ENCODE measurements at places on chromosomes 11 and 22.
A peak's percentile ranks its signal among the peaks of the same experiment; 100 is the strongest.

DNA sequence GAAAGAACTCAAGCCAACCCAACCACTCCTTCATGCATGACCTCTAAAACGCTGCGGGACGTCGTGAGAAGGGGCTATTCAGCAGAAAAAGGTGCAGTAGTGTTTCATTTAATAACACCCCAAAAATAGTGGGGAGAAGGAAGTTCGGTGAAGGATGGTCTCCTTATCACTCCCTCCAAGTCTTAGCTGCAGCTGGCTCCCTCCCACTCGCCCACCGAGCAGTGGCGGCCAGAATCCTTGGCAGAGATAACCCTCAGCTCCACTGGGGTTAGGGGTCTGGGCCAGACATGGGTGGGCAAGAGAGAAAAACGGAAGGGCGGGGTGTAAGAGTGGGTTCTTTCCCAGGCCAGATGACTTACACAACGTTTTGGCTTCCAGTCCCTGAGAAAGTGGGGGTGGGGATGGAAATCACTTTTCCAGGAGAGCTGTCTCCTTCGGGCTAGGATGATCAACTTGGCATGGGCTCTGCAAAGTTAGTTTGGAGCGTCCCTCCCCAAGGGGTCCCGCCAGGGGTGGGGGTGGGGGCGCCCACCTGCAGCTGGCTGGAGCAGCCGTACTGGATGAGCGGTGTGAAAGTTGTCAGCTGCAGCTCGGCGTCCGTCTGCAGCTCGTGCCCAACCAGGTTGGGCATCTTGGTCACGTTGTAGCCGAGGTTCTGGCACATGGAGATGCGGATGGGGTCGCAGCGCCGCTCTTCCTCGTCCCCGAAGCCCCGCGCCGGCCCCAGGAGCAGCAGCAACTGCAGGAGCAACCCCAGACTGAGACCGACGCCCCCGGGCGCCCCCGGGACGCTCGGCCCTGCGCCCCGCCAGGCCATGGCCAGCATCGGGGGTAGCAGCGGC lies 705 bp downstream of the FZD4 start:
- no peak for DNase-seq

DNA sequence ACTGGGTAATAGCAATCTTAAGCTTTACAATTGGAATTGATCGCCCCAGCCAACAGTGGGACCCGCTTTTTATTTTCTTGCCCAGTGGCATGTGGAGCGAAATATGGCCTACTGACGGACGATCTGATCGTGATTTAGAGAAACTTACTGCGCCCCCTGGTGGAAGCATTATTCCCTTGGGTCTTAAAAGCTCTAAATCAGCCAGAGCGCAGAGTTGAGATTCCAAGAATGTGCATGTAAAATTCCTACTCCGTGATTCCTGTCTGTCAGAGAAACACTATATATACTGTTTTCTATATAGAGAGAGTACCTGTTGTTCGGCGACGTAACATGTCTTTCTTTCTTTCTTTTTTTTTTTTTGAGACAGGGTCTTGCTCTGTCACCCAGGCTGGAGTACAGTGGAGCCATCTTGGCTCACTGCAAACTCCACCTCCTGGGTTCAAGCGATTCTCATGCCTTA lies 3.7 kb upstream of the DPF2 start:
- DNase-seq: peak; percentile 91

DNA sequence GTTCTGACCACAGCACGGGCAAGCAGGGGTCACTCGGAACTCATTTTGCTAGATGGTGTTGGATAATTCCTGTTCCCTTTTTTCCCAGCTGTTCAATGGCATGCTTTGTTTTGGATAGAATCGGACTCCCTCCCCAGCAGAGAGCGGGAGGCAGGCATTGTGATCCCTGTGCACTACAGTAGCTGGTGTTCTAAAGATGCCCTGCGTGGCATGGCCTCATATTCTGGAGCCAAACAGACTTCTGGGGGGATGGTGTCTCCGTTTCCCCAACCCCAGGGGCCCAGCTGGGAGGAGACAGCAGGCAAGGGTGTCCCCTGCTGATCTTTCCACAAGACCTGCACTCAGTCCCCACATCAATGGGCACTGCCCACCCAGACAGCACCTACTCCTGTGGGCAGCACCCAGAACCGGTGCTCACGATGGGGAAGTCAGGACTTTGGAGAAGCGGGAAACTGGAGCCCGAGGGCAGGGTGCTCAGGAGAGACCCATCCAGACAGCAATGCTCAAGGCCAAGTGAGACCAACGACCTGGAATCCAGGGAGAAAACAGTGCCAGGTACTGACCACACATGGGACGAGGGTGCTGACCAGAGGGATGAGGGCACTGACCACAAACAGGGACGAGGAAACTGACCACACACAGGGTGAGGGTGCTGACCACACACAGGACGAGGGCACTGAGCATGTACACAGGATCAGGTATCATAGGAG lies 934.9 kb downstream of the BRD1 start:
- peak; percentile 41 for DNase-seq

- no peak for DNase-seq
These were observed 30.8 kb downstream of the APLP2 start for GRCh38 chr11:130100381-130101095.

DNA sequence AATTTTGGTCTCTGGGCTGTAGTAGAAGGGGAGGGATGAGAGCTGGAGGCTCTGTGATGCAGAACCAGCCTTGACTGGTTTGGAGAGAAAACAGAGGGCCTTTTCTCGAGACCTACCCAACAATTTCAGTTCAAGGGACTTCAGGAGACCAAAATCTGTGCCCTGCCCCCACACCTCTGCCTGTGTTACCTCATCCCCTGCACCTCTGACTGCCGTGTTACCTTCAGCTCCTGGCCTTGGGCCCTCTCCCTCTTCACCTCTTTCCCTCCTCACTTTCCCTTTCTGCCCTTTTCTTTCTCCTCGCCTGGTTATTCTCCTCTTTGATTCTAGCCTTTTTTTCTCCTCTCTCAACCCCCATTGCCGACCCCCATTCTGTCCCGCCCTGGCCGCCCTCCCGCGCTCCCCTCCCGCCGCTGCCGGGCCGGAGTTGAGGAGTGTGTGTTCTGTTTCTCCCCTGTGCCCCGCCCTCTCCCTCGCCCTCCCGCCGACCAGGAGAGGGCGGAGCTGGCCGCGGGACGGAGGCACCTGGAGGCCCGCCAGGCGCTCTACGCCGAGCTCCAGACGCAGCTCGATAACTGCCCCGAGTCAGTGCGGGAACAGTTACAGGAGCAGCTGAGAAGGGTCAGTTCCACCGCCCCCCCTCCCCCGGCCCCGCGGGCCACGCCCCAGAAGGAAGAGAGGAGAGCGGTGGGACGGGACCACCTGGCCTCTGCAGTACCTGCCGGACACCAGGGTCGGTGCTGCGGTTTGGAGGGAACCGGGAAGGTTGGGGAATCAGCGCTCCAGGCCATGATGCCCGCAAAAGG lies 27.2 kb downstream of the PHLDB1 start:
- peak; percentile 47 for DNase-seq

DNA sequence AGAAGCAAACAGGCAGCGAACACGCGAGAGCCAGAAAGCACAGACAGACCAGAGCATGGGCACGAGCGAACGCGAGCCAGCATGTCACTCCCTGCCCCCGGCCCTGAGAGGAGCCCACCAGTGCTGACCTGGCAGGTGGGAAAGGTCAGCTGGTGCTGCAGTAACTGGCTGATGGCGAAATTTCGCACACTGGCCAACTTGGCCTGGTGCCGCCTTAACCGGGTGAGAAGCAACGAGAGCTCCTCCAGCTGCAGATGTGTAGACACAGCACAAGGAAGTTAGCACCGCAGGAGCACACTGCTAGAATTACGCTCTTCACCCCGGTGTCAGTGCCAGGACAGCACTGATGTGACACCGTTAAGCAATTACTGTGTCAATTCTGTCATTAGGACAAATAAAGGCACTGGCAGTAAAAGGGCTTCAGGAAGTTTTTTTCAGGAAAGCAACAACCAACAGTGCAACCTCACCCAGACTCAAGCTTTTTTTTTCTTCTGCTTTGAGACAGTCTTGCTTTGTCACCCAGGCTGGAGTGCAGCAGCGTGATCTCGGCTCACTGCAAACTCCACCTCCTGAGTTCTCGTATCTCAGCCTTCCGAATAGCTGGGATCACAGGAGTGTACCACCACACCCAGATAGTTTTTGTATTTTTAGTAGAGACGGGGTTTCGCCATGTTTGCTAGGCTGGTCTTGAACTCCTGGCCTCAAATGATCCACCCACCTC lies 76.8 kb downstream of the C11orf58 start:
- peak; percentile 47 for DNase-seq

- DNase-seq: no peak
These were observed 23.6 kb upstream of the CDON start for GRCh38 chr11:126086248-126086647.

- no peak for DNase-seq
These were observed 35.0 kb downstream of the GRIK4 start for GRCh38 chr11:120546312-120547205.

DNA sequence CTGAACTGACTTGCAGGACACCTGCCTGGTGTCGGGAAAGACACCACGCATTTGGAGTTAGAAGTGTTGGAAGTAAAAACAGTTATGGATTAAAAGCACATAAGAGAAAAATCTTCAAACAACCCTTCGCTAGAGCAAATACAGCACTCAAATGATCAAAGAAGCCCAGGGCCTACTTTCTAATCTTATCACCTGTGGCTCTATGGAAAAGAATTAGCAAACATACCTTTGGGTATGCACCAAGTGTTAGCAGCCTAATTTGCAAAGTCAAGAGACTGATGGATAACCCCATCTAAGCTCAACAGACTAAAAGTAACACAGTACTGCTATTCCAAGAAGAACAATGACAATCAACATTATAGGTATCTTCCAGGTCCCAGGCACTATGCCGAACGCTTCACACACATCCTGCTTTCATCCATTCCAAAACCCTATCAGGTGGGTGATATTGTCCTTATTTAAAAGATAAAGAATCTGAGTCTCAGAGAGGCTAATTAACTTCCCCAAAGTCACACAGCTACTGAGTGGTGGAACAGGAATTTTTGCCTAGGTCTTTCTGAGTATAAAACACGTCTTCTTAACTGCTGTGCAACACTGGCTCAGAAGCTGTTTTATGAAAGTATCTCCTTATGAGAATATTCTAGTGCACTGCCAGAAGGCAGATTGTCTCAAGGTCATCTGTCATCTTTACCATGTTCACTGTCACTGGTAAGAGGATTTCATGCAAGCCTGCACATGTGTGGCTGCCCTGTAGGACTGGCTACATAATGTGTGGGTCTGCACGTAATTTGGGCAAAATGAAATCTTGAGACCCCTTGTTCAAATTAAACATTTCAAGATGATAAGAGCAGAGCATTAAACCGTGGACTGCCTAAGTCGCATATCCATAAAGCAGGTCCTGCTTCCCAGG lies 16.4 kb downstream of the SLC1A2 start:
- no peak for DNase-seq

GRCh38 chr11:69431136-69431535 lies 50.3 kb upstream of the LINC01488 start:
- DNase-seq: no peak

GRCh38 chr11:7967826-7968225 lies 2.6 kb upstream of the NLRP10 start:
- no peak for DNase-seq

GRCh38 chr11:70509476-70509875 lies 111.1 kb downstream of the CTTN start:
- DNase-seq: no peak

DNA sequence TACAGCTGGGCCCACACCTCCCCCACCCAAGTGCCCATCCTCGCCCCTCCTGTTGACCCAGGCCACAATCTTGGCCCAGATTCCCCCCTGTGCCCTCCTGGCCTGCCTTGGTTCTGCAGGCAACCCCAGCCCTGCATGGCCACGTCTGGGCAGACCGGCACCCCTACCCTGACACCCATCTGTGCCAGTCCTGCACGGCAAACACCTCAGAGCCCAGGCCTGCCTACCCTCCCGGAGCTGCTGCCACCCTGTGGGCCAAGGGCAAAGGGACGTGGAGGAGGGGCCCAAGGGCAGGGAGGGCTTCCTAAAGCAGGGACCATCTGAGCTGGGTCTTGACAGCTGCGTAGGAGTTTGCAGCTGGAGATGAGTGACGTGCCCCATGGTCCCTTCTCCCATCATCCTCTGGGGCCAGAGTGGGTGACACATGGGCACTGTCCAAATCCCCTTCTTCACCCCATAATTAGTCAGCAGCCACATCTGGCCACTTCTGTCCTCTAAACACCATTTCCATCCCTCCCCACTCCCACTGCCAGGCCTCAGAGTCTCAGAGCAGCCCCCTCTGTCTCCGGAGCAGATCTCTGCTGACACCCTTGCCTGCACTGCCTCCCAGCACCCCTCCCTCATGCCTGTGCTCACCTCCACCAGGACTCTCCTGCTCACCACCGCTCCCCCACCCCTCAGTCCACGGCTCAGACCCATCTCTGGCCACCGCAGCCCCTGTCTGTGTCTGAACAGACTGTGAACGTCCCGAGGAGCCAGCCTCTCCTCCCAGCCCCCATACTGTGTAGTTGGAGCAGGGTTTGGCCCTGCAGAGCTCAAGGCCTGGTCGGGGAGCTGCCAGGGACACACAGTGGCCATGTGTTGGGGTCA lies 35.6 kb upstream of the PPARA start:
- no peak for DNase-seq

DNA sequence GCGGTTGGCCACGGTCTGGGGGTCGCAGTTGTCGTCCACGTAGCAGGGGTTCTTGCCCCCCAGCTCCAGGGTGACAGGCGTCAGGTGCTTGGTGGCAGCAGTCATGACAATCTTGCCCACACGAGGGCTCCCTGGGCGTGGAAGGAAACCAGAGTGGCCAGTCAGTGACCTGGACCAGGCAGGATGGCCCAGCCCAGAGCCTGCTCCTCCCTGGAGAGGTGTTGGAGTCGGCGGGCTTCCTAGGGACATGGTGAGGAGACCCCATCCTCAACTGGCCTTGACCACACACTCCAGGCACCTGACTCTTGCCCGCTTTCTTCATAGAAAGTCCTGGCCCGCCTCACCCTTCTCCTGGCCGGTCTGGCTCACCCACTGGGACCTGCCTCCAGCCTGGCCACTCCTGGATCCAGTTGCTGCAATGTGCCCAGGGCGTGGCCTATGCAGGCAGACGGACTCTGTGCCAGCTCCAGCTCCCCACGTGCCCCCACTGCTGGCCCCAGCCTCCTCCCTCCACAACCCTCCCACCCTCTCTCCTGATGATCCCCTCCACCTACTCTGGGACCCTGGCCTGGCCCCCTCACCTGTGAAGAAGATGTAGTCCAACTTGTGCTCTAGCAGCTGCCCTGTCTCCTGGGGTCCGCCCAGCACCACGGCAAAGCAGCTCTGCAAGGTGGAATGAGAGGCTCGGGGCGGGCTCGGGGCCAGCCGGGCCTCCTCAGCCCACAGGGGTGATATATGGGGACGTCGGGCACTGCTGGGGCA lies 8.7 kb downstream of the ALDH3B2 start:
- DNase-seq: no peak

GRCh38 chr11:110472858-110473257 lies 43.1 kb downstream of the FDX1 start:
- no peak for DNase-seq

- DNase-seq: no peak
These were observed 551.4 kb downstream of the ETS1 start for GRCh38 chr11:128036006-128036405.

GRCh38 chr22:29511126-29511862 lies 31.3 kb downstream of the NEFH start:
- no peak for DNase-seq

Measured in midbrain (tissue), 1 donor.